Frontal cortex (tissue), 4 donors: ENCODE measurements at places on chromosomes 2 and 18.

GRCh38 chr2:239751679-239752355 is 273.3 kb downstream of the NDUFA10 start:
- DNase-seq, result no peak

DNA sequence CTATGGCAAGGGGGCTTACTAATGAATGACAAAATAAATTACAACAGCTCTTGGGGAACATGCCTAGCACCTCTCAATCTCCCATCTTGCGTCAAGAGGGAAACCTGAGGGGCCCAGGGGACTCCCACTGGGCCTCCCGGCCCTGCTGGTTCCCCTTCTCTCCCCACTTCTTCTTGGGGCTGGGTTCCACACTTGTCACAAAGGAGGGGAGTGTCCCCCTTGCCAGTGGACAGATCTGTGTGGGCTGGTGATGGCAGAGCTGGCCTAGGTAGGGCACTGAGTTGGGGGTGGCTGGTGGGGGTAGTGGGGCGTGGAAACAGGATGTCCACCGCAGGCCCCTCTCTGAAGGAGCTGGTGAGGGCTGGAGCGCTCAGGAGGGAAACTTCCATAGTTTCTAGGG is 184.0 kb upstream of the HAAO start:
- DNase-seq, result no peak

DNA sequence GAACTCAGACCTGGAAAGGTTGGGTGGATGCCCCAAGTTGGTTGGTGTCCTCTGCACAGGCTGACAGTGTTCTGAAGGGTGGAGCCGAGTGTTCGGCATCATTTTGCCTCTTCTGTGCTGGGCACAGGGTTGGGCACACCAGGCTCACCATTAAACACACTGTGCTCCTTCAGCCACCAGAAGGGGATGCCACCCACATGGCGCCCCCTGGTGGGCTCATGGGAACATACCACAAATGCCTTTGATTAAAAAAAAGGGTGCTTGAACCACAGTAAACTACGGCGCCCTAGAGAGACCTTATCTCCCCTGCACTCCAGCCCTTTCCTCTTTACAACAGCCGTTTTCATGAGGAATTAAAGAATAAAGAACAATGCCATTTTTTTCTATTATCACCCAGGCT is 89.4 kb downstream of the CELF4 start:
- no peak for DNase-seq

GRCh38 chr2:174038462-174038861 is 73.3 kb upstream of the SP3 start:
- DNase-seq, result no peak

DNA sequence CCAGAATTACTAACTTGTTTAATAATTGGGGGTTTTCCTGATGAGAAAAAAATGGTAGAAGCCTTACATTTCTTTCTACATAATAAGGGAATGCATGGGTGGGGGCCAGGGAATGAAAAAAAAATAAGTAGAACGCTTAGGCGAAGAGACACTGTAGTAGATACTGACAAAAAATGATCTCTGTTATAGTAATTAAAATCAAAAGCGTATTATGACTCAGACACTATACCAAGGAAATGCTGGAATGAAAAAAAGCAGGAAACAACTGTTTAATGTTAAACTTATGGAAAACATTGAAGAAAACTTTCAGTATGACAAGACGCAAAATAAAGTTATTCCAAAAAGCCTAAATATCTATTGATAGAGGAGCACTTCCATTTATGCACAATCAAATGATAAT is 42.9 kb downstream of the PRPF40A start:
- no peak for DNase-seq

DNA sequence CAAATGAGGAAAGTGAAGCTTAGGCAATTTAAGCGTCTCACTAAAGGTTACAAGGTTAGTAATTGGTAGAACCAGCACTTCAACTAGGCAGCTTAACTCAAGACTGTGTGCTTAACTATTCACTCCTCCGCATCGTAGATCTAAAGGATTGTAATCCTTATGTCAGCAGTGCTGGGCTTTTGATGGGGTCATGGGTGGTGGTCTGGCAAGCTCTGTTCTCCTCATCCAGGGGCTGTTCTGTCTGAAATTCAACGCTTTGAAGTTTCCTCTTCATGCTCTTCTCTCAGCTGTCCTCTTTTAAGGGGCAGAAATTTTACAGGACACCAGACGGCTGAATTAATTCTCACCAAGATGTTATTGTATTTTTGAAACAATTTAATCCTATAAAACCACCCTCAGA is 165.5 kb upstream of the FAM98A start:
- DNase-seq, result no peak

DNA sequence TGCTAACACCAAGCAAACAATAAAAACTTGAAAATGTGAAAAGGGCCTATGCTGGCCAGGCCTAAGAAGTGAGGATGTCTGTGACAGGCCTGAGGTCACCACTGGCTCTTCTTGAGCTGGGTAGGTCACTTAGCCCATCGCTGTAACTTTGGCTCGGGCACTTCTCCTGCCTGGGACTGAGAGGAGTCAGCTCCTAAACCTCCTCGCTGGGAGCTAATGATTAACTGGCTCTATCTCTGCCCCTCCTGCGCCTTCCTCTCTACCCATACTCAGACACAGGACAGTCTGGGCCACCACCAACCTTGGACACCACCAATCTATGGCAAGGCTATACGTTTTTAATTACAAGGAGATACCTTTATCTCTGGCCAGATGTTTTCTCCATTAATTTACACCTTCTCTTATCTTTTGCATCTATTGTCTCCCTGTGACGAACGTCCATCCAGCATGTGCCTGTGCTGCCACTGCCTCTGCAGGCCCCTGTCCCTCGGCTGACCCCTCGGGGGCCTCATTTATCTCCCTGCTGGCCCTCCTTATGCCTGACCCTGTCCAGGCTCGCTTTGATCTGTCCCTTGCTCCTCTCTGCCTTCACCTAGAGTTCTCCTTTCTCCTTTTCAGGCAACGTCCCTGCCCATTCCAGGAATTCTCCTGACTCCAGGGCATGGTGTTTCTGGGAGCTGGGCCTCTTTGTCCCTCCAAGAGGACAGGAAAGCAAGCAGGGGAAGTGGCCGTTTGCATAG is 149.1 kb upstream of the GATA6 start:
- DNase-seq, result no peak

DNA sequence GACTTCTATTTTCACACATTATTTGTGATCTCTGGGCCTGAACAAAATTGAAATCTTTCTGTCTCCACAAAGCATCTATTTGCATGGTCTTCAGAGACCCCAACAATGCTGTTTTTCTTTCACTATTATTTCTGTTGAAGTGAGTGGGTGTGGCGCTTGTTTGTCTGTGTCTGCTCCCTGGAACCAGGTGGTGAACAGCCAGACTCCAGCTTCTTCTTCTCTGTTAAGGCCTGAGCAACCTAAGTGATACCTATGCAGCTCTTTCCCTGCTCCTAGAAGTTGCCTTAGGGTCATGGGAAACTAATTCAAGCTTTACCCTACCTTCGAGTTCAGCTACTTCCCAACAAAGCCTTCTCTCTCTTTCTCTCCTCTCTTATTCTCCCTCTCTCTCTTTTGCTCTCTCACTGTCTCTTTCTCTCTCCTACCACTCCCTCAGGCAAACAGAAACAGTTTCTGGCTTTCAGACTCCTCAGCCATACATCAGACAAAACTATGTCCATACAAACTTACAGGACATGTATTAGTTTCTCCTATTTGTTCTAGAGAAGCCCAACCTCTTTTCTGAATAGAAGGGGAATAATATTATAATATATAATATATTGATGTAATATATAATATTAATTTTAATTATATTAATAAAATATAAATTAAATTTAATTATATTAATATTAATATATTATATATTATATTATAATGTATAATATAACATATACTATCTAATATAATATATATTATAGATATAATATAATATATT is 552.5 kb downstream of the DSC3 start:
- no peak for DNase-seq

DNA sequence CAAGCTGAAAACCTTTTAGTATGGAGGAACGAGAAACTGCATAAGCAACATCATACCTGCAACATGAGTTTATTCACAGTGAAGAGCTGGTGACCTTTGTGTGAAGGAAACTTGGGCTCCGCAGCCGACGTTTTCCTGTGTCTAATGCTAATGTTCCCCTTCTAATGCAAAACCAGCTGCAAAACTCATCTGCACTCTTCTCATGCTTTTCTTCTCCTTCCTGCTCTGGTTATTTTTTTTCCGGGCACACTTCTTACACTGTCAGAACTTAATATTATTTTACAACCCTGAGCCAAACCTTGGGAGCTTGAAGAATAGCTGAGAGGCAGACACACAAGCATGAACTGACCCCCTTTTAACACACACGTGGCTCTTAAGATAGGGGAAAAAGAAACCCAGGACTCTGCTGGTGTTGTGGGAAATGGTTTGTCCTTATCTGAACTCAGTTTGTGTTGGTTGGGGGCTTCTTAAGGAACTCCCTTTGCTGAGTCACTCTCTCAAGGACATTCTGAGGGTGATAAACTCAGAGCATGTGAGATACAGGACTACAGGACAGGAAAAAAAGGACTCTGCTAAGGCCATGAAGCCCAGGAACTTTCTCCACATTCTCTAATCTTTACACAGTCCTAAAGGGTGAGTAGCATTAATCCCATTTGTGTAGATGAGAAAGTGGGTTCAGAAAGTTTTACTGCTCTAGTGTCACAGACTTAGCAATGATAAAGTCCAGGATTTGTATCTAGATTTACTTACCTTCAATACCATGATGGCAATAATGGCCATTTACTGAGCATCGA is 439.3 kb upstream of the TRIB2 start:
- no peak for DNase-seq

GRCh38 chr2:189234991-189235390 is 55.4 kb upstream of the COL5A2 start:
- DNase-seq, result no peak

DNA sequence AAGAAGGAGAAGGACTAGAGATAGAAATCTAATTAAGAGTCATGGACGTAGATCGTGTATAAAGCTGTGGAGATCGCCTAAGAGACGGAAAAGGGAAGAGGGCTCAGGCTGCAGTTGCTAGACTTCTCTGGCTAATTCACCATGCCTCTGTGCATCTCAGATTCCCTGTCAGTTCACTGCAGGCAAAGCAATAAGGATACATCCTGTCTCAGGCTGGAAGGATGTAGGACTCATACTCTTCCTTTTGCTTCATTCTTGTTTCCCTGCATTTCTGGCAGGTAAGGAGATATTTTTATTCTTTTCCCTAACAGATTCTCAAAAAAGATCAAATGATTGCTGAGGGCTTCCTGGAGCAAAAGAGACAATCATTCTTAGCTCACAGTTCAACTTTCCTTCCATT is 112.5 kb downstream of the AP1S3 start:
- DNase-seq, result no peak

DNA sequence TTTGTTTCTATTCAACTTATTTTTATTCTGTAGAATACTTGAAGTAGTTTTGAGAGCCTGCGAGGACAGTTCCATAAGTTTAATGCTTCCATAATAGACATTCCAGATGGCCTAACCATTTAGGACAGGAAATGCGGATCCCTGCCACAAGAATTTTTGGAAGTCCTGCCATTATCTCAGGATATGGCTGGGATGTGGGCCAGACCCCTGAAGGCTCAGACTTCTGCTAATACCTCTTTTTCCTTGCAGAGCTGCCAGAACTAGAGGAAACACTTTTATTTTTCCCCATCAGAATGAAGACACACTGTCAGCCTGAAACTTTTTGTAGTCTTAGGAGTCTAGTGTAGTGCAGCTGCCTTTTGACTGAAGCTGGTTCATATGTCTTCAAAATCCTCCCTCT is 806.5 kb downstream of the TDRD15 start:
- no peak for DNase-seq
